Cardiac septum (tissue), 1 donor: ENCODE measurements at places on chromosomes 4 and X. TPM values are rescaled to one million over a fixed set of nuclear protein-coding genes. Genes with fewer than 3 reads are reported as not detected.

GRCh38 chrX:7280520-7280919, 132.6 kb upstream of the PUDP start:
- no peak for DNase-seq

DNA sequence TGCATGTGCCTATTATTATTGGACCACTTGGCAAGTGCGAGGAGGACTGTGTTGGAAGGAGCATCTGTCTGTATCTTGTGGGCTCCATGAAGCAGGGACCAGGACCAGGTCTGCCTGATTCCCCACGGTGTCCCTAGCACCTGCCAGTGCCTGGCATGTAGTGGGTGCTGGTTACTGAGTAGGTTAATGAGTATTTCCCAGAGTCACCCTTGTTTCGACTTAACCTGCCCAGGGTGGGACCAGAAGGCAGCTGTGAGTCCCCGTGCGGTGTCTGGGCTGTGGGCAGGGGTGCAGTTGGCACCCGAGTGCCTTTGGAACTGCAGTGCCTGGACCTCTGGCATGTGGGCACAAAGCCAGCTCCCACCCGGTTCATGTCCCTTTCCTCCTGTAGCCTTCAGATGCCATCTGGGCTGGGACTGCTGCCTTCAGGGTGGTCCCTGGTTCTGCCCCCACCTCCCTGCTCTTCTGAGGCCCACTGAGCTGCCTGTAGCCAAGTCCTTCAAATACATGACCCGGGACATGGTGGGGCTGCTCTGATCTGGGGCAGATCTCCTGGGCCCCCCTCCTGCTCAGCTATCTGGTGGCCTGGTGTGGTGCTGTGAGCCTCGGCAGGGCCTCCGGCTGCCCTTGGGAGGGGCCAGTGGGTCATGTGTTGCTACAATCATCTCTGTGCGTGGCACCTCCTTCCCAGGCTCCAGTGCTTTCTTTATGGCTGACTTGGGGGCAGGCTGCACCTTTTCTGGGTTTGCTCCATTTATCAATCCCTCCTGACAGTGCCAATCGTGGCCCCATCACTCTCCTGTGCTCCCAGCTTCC, 53.0 kb upstream of the SORCS2 start:
- DNase-seq, result no peak

- no peak for DNase-seq
Measured at GRCh38 chr4:48879561-48880442, 26.8 kb downstream of the OCIAD2 start.

GRCh38 chrX:35561985-35562384, 236.2 kb upstream of the MAGEB16 start:
- DNase-seq, result no peak

DNA sequence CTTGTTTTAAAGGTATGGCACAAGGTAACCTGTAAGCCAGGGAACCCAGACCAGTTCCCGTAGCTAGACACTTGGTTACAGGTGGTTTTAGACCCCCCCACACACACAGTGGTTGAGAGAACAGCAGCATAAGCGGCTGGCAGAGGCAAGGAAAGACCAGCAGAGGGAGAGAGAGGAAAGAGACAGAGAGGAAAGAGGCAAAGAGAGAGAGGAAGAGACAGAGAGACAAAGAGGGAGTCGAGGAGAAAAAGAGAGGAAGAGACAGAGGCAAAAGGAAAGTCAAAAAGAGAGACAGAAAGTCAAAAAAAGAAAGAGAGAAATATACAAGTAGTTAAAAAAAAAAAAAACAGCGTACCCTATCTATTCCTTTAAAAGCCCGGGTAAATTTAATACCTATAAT, 19.5 kb upstream of the PCSK1N start:
- DNase-seq, result no peak

DNA sequence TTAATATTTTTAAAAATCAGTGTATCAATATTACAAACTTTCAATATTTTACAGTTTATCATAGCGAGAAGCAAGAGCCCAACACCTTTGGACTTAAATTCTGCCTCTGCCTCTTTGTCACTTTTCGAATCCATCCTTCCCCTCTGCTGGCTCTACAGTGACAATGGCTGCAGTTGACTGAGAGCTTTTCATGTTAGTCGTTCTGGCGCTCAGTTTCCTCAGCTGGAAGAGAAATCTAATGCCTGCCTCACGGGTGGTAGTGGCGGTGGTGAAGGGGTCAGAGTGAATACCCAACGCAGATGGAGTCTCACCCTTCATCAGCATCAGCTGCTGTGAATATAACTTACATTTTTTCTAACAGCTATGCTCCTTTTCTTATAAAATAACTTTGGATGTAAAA, 144.8 kb downstream of the NWD2 start:
- no peak for DNase-seq

GRCh38 chrX:125291124-125291523, 28.5 kb upstream of the TEX13C start:
- DNase-seq, result no peak

SLC6A14 gene
- total RNA-seq, result 0.05 TPM

ASMT gene
- total RNA-seq, result not detected

NXF2 gene
- total RNA-seq, result not detected
